ENCODE measurements at places on chromosomes 1 and 21.

DNA sequence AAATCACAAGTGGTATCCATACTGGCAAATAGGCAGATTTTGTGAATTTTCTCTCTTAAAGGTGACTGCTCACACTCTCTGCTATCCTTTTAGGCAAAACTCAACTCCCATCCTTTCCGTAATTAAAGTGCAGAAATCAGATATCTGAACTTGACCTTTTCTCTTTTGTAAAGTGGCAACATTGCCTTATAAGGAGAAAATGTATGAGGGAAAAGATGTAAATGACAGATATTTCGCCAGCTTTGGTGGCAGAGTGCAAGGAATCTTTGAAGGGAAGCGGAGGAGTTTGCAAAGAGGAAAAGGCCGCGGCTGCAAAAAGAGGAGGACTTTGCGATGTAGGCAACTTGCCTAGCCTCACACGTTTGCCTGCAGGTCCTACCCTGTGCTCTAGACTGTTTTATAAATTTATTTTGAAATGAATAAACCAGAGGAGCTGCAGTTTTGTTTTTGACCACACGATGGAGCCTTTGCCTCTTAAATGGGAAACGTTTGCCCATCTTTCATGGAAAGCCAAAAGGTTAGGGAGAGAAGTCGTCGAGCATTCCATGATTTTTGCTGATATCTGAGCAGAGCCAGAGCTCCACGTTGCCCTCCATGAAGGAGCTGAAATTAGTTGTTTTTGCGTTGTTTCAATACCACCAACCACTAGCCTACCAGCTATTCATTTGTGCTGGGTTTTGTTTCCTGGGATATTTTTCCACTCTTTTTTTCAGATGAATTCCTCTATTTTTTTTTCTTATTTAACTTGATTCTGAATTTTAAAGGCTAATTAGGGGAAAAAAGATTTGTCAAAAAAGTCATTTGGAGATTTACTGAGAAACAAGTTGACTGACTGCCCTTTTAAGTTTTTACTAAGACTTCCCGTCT lies 242.3 kb downstream of the LMX1A start:
- DNase-seq: peak; percentile 73

GRCh38 chr1:247385283-247385682 lies 30.7 kb upstream of the NLRP3 start:
- DNase-seq: no peak

GRCh38 chr1:11839727-11840705 lies 7.6 kb downstream of the NPPA start:
- no peak for DNase-seq

- no peak for DNase-seq
These were observed 22.9 kb downstream of the ASAP3 start for GRCh38 chr1:23461050-23461449.

DNA sequence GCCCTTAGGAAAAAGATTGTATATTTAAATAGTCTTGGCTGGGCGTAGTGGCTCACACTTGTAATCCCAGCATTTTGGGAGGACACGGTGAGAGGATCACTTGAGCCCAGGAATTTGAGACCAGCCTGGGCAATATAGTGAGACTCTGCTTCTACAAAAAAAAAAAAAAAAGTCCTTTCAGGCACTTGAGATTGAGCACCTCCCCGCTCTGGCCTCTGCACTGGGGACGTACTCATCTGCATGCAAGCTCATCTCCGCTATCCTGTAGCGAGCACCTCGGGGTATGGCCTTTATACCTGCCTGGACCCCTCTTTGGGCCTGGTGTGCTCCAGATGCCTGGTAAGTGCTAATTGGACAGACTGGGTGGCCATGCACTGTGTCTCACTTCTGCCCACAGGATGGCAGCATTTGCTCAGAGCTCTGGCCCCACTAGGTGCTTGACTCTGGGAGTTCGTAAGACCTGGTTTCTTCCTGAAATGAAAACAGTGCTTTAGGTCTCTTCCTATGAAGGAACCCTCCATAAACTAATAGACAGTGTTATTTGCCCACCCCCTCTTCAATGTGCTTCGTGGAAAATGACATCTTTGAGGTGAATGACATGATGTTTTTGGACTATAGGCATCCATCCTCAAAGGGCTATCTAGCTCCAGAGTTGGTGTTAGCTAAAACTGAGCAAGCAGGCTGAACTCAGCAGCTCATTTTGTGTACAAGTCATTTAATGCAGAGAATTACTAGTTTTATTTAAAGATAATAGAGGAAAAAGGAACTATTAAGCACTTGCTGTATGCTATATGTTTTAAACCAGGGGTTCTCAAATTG lies 61.7 kb upstream of the ADAR start:
- peak; percentile 78 for DNase-seq

DNA sequence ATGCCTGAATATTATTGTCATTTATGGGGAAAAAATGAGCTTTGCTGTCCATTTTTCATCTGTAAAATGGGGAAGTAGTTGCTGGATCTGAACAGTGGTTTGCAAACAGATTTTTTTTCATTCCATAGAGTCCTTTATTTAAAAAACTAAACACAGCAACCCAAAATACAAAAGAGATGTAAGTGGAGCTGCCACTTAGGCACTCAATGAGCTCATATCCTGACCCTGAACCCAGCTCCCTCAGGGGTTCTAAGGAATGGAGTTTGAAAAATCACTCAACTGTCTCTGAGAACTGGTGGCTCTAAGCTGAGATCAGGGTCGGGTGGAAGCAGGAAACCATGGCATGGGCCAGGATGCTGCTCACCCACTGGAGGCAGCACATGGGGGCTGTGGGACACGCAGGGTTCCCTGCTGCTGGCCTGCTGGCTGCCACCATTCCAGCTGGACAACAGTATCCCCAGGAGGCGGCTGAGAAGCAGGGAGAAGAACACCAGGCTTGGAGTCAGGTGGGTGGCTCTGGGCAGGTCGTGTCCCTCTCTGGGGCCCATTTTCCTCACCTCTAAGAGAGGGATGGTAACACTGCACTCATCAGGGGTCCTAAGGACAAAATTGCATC lies 9.6 kb upstream of the ECE1 start:
- DNase-seq: no peak

- DNase-seq: peak; percentile 71
These were observed 91.8 kb downstream of the DDX20 start for GRCh38 chr1:111847466-111847865.

GRCh38 chr1:235929216-235929615 lies 62.5 kb upstream of the LYST start:
- no peak for DNase-seq

GRCh38 chr1:59393211-59394180 lies 96.6 kb downstream of the FGGY start:
- peak; percentile 91 for DNase-seq

DNA sequence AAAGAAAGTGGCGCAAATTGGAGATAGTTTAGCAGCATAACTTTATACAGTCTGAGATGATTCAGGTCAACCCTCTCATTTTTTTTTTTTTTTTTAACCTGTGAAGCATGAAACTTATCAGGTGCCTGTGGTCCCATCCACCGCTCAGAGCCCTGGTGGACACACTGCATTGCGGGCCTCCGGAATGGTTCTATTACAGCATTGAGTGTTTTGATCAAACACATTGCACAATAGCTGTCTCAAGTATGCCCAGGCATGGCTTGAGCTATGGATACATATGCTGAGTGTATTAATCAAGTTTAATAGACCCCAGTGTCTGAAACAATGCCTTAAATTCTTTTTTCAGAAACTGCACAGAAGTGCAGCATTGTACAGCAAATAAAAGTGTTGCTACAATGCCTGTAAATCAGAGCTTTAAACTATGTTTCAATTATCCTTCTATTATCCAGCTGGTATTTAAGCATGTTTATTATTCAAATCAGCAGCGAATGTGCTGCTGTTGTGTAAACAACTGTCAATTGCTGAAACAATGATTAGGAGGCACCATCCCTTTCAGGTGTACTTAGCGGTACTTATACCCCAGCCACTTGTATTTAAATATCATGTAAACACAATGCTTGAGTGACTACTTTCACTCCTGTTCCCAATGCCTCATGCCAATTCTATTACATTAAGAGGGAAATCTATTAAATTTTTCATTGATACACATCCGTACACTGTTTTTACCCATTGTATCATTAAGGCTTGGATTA lies 456.6 kb downstream of the RPS6KC1 start:
- DNase-seq: peak; percentile 56

- DNase-seq: peak; percentile 85
These were observed 899 bp downstream of the OPRD1 start for GRCh38 chr1:28812669-28813468.

DNA sequence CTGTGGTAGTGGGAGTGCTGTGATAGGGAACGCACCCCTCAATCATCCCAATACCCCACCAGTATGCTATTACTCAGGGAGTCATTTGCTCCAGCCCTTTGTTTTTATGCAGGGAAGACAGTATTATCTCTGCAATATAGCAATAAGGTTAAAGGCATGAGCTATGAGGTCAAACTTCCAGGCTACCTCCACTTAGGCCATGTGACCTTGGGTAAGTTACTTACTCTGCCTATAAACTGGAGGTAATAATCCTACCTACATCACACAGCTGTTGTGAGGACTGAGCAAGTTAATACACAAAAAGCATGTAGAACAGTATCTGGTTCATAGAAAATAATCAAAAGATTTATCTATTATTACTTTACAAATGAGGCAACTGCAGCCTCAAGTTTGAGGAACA lies 30.1 kb downstream of the MEF2D start:
- DNase-seq: no peak

GRCh38 chr1:81573458-81573857 lies 227.3 kb upstream of the ADGRL2 start:
- DNase-seq: no peak

DNA sequence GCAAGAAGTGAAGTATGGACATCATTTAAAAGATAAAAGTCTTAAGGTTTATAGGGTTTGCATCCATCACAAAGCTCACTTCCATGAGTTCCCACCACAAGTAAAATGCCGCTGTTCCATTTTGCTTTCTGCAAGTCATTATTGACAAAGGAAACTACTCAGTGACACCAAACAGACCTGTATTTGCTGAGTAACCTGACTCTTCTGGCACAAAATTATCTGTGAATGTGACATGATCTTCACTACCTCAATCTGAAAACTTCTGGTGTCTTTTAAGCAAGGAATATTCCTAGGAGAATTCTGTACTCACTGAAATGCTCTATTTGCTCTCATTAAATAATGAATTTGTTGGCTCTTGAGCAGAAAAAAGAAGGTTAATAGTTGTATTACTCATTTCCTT lies 1077.4 kb upstream of the ADGRL4 start:
- no peak for DNase-seq

GRCh38 chr1:69090752-69091151 lies 477.0 kb upstream of the LRRC7 start:
- DNase-seq: no peak

DNA sequence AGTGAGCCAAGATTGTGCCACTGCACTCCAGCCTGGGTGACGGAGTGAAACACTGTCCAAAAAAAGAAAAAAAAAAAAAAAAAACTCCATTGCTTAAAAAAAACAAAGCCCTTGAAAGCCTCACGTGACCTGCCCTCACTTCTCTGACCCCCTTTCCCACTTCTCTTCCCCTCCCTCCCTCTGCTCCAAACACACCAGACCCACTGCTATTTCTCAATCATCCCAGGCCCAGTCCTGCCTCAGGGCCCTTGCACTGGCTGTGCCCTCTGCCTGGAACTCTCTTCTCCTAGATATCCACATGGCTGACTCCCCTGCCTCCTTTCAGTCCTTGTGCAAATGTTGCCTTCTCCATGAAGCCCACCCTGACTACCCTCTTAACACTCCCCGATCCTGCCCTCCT lies 45.4 kb upstream of the TARDBP start:
- no peak for DNase-seq

DNA sequence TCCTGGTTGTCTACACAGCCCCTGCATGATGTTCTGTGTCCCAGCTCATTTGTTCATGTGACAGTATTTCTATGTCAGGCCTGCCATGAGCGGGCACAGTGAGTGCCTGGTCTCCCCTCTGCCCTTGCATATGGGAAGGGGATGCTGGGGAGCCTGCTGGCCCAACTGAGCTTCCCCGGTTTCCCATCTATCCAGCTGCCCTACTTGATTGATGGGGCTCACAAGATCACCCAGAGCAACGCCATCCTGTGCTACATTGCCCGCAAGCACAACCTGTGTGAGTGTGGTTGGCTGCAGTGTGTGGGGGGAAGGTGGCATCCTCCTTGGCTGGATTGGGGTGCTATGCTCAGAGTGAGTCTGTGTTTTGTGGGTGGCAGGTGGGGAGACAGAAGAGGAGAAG lies 1.5 kb downstream of the GSTM4 start:
- DNase-seq: no peak

- no peak for DNase-seq
These were observed 26.4 kb downstream of the GNG4 start for GRCh38 chr1:235622936-235623779.

- DNase-seq: no peak
These were observed 49.0 kb upstream of the SYT14 start for GRCh38 chr1:209889077-209889418.

- no peak for DNase-seq
These were observed 14.2 kb downstream of the CAPN2 start for GRCh38 chr1:223726380-223727001.

DNA sequence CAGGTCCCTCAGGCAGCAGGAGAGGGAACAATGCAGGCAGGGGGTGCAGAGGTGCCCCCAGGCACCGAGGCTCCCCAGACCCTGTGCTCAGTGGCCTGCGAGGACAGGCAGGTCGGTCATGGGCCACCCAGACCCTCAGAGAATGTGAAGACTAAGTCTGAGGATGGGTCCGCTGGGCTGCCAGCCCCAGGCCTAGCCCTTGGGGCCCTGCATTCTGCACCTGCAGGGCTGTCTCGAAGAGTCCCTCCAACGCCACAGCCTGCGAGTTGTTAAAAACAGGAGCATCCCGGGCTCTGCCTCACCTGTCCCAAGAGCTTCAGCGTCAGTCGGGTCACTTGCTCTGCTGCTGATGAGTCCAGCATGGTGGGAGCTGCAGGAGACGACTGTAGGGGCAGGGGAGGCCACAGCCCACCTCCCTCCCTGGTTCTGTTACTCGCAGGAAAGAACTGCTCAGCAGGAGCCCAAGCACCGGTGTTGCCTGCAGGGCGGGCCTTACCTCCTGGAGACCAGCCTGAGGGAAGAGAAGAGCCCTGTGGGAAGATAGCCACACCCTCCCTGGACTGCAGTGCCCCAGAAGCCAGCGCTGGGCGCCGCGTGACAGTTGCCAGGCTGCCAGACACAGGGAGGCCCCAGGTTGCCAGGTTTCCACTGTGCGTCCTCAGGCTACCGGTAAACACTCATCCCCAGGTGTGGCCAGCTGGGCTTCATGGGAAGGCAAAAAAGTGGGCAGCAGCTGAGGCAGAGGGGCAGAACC lies 5.8 kb downstream of the C21orf58 start:
- DNase-seq: no peak

DNA sequence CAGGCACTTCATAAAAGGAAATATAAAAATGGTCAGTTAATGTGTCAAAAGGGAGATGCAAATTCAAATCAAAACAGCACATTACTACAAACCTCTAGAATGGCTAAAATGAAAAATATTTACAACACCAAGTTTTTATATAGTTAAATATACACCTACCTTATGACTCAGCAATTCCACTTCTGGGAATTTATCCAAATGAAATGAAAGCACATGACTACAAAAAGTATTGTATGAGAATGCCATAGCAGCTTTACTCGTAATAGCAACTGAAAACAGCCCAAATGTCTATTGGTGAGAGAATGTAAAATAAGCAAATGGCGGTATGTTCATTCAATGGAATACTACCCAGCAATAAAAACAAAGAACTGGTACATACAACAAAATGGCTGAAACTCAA lies 175.8 kb upstream of the SPAG17 start:
- no peak for DNase-seq
